Pulmonary artery endothelial cell (primary cell): ENCODE measurements at places on chromosomes 13 and 19.

DNA sequence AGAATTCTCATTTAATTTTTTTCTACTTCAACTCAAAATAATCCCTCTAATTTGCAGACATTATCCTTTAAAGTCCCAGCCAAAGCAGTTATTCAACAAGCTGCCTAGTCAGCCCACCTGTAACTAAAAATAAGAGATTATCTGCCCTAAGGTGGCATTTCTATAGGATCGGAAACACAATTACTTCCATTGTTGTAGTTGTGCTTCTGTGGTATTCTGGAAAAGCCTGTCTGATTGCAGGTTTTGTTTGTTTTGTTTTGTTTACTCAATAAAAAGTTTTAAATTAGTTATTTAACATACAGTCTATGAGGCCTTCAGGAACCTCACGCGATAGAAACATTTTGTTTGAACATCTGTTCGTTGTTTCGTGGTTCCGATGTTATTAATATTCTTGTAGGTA is 101.0 kb downstream of the ZIC5 start:
- no peak for DNase-seq

- DNase-seq = no peak
These were observed 2.2 kb downstream of the S1PR2 start for GRCh38 chr19:10228920-10229319.

DNA sequence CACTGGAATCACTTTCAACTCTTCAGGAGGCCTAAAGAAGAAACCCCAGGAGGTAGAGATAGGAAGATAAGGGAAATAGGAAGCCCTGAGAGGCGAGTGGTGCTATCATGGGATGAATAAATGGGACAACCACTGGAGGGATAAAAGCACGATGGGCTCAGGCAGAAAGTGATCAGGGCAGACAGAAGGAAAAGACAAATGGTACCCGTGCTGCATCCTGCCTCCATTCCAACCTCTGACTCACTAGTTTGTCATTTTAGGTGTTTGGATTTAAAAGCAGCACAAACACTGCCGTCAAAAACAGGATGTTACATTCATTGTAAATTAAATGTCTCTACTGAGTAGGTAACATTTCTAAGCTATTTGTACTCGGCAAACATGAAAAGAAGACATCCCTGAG is 314.3 kb upstream of the HTR2A start:
- DNase-seq = no peak

GRCh38 chr19:47587295-47587694 is 14.3 kb upstream of the ZNF541 start:
- no peak for DNase-seq

DNA sequence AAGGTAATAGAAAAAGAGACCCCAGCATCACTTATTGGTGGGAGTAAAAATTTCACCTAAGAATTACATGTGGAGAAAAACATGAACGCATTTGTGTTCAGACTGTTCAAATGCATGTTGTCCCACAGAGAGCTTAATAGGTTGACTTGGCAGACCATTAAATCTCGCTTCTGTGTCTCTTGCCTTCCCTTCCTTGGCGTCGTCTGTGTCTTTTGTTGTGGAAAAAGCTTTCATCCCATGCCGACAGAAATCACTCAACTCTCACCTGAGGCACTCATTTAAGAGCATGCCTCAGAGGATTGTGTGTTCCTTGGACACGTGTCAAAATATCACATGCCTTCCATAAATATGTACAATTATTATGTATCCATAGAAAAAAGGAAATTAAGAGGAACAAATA is 24.4 kb upstream of the CACNA1A start:
- DNase-seq = no peak
